ENCODE measurements at places on chromosomes 5 and 9.

DNA sequence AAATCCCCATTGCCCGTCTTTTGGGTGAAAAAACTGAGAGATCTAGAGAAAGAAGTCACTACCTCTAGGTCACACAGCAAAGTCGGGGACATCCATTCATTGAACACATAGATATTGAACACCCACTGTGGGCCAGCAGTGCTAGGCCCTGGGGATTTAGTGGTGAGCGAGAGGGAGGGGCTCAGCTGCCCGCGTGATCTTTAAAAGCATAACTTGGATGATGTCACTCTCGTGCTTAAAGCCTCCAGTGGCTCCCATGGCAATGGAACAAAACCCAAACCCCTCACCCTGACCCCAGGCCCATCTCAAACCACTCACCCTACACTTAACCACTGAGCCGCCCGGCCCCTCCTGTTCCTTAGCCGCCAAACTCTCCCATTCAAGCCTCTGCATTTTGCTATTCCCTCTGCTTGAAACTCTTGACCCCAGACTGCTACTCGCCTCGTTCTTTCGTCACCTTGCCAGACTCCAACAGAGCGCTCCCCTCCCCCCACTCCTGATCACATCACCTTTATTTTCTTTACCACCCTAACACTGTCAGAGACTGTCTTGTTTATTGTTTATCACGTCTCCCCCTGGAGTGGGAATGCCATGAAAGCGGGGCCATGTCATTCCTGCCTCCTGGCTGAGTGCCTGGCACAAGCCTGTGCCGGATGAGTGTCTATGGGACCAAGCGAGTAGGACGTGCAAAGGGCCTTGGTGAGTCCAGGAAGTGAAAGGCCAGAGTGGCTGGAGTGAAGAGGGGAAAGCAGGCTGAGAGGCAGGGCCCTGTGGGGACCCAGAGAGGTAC is 710 bp upstream of the PIP5KL1 start:
- DNase-seq = no peak

- DNase-seq = no peak
Observed at GRCh38 chr9:84917366-84918070, 248.0 kb downstream of the NTRK2 start.

- DNase-seq = no peak
Observed at GRCh38 chr5:97838214-97838613, 655.2 kb upstream of the RIOK2 start.

DNA sequence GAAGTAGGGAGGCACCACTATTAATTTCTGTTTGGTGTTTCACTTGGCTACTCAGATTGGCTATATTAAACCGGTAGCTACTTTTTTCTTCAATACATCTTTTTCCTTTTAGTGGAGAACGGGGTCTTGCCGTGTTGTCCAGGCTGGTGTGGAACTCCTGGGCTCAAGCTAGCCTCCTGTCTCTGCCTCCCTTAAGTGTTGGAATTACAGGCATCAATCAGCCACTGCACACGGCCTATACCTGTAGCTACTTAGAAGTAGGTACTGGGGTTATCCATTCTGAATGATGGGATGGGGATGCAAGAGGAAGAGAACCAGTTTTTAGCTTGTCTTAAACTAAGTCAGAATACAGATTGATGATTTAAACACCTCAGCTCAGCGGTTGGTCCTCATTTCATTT is 1.7 kb downstream of the UBE2D2 start:
- DNase-seq = no peak

DNA sequence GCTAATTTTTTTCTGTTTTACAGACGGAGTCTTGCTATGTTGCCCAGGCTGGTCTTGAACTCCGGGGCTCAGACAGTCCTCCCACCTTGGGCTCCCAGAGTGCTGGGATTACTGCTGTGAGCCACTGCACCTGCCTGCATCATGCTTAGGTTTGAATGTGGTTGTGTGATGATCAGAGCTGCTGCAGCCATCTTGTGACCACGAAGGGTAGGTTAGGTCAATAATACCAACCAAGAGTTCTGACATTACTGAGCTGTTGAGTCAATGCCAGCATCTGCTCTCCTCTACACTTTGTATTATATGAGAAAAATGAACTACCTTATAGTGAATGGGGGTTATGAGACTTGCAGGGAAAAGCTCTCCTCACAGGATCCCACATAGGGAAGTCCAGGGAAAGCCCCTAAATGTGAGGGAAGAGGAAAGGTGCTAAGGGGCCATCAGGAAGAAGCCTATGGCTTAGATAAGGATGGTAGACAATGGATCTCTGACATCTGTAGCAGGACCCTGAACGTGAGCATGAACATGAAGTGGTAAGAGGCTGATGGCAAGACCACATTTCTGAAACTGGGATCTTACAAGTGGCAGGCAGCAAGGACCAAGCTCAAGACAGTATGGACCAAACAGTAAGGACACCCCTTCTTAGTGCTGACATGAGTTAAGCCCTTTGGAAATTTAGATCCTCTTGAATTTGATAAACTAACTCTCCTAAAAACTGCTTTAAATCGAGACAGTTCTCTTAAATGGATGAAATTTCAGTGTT is 75.7 kb upstream of the ZNF169 start:
- DNase-seq = no peak

GRCh38 chr5:139167063-139167462 is 31.1 kb downstream of the SIL1 start:
- DNase-seq = no peak

GRCh38 chr5:39349484-39349883 is 14.8 kb downstream of the C9 start:
- DNase-seq = no peak

DNA sequence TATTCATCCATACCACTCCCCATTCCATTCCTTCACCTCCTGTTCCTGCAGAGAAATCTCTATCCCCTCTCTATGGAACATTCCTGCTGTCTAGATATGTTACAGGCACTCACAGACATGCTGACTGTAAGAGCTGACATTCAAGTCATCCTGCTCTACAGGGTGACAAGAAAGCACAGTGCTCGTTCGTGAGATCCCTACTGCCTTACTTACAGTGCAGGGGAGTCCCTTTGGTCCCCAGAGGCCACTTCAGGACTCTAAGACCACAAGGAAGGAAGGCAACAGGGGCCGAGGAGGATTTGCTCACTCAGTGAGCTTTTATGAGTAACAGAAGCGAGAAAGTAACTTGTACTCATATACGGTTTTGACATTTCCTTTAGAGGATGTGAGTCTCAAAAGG is 110.5 kb downstream of the GAS1 start:
- no peak for DNase-seq

GRCh38 chr5:150189326-150189725 is 536 bp upstream of the SLC6A7 start:
- no peak for DNase-seq

DNA sequence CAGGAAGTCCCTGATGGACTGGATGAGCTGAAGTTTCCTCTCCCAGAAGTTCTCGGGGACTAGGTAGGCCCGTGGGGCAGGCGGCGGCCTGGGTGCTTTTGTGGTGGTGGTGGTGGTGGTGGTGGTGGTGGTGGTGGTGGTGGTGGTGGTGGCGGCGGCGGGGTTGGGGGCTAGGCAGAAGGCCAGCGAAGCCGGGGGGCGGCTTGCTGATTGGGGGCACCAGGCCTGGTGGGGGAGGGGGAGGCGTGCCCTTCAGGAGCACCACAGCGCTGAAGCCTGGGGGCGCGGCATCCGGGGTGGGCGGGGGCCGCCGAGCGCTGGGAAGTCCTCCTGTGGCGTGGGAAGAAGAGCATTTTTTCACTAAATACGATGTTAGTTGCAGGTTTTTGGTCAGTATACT is 26.9 kb downstream of the SPATA31C1 start:
- no peak for DNase-seq

- no peak for DNase-seq
Observed at GRCh38 chr5:73296772-73297171, 123.8 kb downstream of the TMEM174 start.

GRCh38 chr5:176712546-176713304 is 65.4 kb downstream of the TSPAN17 start:
- DNase-seq = no peak

Data from cortex of kidney (tissue), 1 donor.